ENCODE measurements at places on chromosomes 11 and 22.

- no peak for DNase-seq
These were observed 11.4 kb downstream of the SLC16A8 start for GRCh38 chr22:38072322-38073149.

DNA sequence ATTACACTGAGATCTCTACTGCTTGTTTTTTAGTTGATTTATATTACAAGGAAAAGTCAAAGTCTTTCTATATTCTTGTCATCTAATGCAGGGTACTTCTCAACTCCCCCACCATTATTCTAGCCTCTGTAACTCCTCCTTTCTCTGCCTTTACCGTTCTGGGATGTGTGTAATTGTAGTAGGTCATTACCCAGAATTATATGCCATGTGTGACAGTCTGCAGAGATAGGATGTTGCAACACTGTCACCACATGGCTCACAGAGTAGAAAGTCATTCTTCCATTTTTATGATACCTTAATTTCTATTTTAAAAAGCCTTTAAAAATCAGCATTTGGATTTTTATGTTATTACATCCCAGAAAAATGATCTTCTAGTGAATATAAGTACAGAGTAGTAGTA is 32.7 kb downstream of the ZNF143 start:
- DNase-seq = no peak

GRCh38 chr11:119100246-119100970 is 1.2 kb downstream of the DPAGT1 start:
- DNase-seq = peak; percentile 67

- peak; percentile 94 for DNase-seq
These were observed 5.8 kb upstream of the SLC43A3 start for GRCh38 chr11:57432714-57433163.

All from HT1080 (cell line).